H9 (cell line): ENCODE measurements at places on chromosomes 2 and 18. TPM values are rescaled to one million over a fixed set of nuclear protein-coding genes. Genes with fewer than 3 reads are reported as not detected.

DNA sequence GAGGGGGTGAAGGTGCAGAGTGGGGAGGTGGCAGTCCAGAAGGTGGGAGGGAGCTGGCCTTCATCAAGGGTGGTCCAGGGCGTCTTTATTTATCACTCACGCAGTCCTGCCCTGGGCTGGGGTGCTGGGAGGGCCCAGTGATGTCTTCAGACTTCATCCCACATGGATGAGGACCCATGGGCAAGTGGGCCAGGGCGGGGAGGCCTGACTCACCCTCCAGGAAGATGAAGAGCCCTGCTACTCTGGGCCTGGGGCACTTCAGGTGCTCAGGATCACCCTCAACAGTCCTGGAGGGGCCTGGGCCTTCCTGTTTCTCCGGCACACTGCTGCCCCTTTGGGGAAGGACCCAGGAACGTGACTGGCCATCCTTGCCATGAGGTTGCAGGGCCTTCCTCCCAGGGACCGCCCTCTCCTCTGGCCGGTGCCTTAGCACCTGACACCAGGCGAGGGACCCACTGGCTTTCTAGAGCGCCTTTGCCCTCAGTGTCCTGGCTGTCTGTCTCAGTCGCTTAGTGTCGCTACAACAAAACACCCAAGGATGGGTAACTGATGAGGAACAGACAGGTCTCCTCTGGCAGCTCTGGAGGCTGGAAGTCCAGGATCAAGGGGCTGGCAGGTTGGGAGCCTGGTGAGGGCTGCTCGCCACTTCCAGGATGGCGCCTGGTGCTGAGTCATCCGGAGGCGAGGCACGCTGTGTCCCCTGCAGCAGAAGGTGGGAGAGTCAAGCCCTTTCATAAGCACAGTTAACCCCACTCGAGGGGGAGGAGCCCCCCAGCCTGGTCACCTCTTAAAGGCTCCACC, 57.8 kb upstream of the HS6ST1 start:
- H3K4me3 ChIP-seq: no peak overlapping the region
- no peaks in the 10 kb centered on the region; the same call in 1 of the 2 replicates for H3K4me1 ChIP-seq
- no peaks in the 10 kb centered on the region for H3K27me3 ChIP-seq
- no peak overlapping the region for H3K27ac ChIP-seq
- DNase-seq: no peak

- H3K4me1 ChIP-seq: no peaks in the 10 kb centered on the region
- H3K27ac ChIP-seq: peak overlapping the region; percentile 40
- H3K27me3 ChIP-seq: no peaks in the 10 kb centered on the region
- H3K36me3 ChIP-seq: no peaks in the 10 kb centered on the region
Measured at GRCh38 chr2:160491911-160492371, 1.7 kb downstream of the RBMS1 start.

GRCh38 chr18:71995904-71996465, 548.2 kb downstream of the CBLN2 start:
- no peaks in the 10 kb centered on the region for H3K36me3 ChIP-seq
- H3K4me1 ChIP-seq: no peaks in the 10 kb centered on the region
- no peak overlapping the region for H3K4me3 ChIP-seq
- no peaks in the 10 kb centered on the region for H3K27me3 ChIP-seq
- no peak overlapping the region for H3K27ac ChIP-seq

DNA sequence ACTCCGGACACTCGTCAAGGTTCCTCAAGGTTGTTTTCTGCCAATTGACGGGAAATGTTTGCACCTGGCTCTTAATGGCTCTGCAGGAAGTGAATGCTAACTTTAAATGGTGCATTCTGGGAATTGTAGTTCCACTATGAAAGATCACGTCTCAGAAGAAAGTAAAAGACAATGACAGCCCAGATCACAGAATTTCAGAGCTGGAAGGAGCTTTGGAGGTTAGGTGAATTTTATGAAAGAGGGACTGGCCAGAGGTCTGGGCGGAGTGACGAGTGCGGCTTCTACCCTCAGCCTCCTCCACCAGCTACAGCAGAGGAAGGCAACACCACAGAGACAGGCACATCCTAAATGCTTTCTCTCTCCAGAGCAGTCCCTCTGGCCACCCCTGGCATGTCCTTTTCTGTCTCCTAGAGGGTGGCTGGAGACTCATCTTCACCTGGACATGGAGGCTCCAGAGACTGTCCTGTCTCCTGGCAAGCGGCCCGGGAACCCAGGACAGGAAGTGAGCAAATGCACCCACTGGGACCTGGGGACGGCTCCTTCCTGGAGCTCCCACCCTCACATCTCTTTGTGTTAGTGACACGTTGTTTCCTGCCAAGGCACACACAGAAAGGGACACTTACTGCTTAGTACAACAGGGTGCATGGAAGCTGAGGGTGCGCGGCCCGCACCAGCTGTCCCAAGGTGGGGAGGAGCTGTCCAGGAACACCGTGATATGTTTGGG, 19.4 kb downstream of the THAP4 start:
- no peak overlapping the region for H3K27ac ChIP-seq
- peak; percentile 50 for DNase-seq
- H3K4me1 ChIP-seq: peaks cover 4% of the 10 kb centered on the region; the same call in 1 of the 2 replicates
- peak overlapping the region; percentile 28 for H3K4me3 ChIP-seq
- H3K36me3 ChIP-seq: peaks cover 13% of the 10 kb centered on the region; the same call in 1 of the 2 replicates

DNA sequence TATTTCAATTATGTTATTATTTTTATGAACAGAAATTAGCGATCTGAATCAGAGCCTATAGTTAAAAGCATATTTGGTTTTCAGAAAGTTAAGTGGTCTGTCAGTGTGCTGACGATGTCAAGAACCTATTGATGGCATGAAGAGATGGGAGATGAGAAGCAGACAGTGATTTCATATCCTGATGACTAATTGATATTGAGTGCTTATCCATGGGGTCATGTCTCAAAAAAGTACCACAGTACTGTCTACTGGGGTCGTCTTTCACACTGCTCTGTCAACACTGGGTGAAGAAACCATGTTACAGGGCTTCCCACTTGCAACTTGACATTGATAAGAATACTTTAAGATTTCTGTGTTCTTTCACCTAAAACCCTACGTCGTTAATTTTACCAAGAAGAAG, 297.1 kb downstream of the AFF3 start:
- no peak for DNase-seq
- H3K36me3 ChIP-seq: no peaks in the 10 kb centered on the region
- no peak overlapping the region for H3K4me3 ChIP-seq
- H3K27me3 ChIP-seq: no peaks in the 10 kb centered on the region
- H3K27ac ChIP-seq: no peak overlapping the region

DNA sequence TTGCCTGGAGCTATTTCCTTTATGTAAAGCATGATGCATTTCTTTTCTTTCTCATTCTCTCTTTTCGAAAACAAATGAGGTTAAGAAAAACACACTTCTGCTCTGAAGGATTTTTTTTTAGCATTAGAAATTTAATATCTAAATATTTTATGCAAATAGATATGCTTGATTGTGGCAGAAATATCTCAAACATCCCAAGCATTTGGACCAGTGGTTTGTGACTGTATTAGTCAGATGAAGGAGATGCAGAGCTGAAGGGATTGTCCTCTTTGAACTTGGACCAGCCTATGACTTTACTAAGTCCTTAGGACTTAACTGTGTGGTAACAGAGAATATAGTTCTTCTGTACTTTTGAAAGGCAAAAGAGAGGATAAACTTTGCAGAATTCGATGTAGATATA, 335.9 kb upstream of the NT5C1B start:
- H3K4me3 ChIP-seq: no peak overlapping the region
- no peak overlapping the region for H3K27ac ChIP-seq
- no peak for DNase-seq

DNA sequence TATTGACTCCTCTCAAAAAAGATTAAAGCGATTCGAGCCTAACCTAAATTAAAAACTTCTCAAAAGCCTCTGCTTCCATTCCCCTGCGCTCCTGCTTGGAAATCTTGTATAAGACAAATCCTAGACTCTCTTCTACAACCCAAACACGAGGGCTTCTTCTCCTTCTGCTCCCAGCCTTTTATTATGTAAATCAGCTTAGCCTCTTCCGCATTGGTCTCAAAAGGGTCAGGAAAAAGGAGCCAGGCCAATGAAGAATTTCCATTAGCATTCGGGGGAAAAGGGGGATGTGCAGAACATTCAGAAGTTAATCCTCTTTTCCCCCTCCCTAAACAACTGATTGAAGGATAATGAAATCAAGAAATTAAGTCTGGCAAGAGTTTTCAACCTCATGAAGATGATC, 107.9 kb downstream of the FAM124B start:
- no peak for DNase-seq
- H3K27me3 ChIP-seq: no peaks in the 10 kb centered on the region
- peaks cover 29% of the 10 kb centered on the region for H3K36me3 ChIP-seq
- H3K4me1 ChIP-seq: no peaks in the 10 kb centered on the region
- no peak overlapping the region for H3K4me3 ChIP-seq
- no peak overlapping the region for H3K27ac ChIP-seq

DNA sequence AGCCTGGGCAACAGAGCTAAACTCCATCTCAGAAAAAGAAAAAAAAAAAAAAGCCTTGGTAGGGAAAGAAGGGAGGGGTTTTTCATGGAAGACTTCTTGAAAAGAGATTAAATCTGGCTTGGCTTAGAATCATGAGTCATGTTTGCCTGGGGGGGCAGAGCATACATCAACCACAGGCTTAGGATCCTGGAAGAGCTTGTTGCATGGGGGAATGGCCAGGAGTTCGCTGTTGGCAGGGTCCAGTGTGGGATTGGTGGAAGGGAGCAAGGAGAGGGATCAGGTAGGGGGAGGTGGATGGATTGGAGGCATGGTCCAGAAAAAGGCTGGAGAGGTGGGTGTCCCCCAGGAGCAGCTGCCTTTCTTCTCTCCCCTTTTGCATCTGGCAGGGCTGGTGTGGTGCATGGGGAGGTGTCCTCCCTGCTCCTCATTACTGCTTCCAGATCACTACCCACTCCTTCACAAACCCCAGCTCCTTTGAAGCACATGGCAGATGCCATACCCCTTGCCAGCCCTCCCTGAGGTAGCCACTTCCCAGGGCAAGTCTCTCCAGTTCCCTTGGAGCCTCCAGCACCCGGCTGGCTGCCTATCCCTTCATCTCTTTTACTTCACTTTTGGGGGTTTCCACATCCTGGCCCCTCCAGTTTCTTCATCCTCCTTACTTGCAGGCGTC, 2.5 kb downstream of the ARMC9 start:
- H3K27ac ChIP-seq: no peak overlapping the region
- H3K4me3 ChIP-seq: peak overlapping the region; percentile 32; the same call in 1 of the 2 replicates
- no peak for DNase-seq

- no peaks in the 10 kb centered on the region for H3K27me3 ChIP-seq
- no peak overlapping the region for H3K4me3 ChIP-seq
- H3K4me1 ChIP-seq: no peaks in the 10 kb centered on the region
- peaks cover 22% of the 10 kb centered on the region for H3K36me3 ChIP-seq
Measured at GRCh38 chr2:210189452-210190138, 18.4 kb upstream of the KANSL1L start.

- no peaks in the 10 kb centered on the region for H3K27me3 ChIP-seq
- no peaks in the 10 kb centered on the region for H3K36me3 ChIP-seq
- DNase-seq: no peak
- H3K27ac ChIP-seq: no peak overlapping the region
Measured at GRCh38 chr2:189232759-189233406, 53.3 kb upstream of the COL5A2 start.

- peaks cover 2% of the 10 kb centered on the region; the same call in 2 of the 3 replicates for H3K36me3 ChIP-seq
- DNase-seq: no peak
- H3K27ac ChIP-seq: no peak overlapping the region
Measured at GRCh38 chr2:132620115-132620514, 49.9 kb downstream of the LYPD1 start.

DNA sequence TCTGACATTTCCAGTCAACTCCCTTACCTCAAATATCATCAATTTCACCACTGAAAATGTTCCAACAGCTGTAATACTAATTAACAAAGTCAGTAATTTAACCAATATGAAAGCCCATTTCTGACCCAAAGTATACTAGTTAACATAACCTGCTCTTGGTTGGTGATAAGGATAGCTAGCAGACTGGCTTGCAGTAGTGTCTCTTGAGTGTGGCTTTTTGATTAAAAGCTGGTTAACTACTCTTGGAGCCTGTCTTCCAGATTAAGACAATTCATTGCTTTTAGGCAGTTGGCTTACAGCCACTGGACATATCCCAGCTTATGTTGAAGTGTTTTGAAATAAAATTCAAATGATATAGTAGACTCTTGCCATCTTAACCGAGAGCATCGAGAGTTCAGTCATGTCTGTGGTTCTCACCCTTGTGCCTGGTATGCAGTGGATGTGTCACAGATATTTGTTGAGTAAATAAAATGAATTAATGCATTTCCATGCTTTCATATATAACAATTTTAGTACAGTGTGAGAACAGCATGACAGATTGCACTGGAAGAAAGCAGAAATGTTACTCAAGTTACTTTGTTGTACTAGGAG, 158.1 kb downstream of the TANC1 start:
- no peak for DNase-seq
- no peak overlapping the region for H3K4me3 ChIP-seq
- no peaks in the 10 kb centered on the region for H3K36me3 ChIP-seq
- no peak overlapping the region for H3K27ac ChIP-seq
- H3K27me3 ChIP-seq: no peaks in the 10 kb centered on the region
- peaks cover 3% of the 10 kb centered on the region; the same call in 1 of the 2 replicates for H3K4me1 ChIP-seq

- H3K27ac ChIP-seq: no peak overlapping the region
- H3K27me3 ChIP-seq: no peaks in the 10 kb centered on the region
- no peak overlapping the region for H3K4me3 ChIP-seq
- peaks cover 3% of the 10 kb centered on the region for H3K36me3 ChIP-seq
Measured at GRCh38 chr18:48563027-48563426, 24.2 kb downstream of the CTIF start.

DNA sequence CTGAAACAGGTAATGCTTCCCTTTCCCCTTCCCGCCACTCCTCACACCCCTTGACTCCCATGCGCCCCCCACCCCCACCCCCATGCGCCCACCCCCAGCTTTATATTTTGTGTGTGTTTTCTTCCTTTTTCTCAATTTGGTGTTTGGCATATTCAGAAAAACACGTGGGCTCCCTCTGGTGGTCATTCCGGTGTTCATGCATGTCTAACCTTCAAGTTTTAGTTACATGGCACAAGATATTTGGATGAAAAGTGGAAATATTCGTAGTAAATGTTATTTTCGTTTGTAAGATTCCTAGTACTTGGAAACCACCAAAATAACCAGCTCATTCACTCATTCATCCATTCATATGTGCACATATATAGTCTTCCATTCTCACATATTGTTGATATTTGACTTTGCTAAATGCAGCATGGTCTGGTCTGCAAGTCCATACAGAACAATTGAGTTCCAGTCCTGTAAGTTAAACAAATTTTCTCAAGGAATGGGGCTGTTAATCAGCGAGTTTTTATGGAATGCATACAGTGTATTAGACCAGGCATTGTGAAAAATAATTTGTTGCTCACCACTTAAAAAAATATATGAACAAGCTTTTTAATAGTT, 143.6 kb upstream of the MAP3K20 start:
- DNase-seq: no peak
- no peaks in the 10 kb centered on the region for H3K27me3 ChIP-seq
- no peaks in the 10 kb centered on the region for H3K36me3 ChIP-seq
- peaks cover 2% of the 10 kb centered on the region; the same call in 1 of the 2 replicates for H3K4me1 ChIP-seq

The POTEE gene
- 1.1 and 1.2 TPM in 2 replicates for total RNA-seq

The COLEC11 gene
- total RNA-seq: 0.39 TPM in 1 of 2 replicates, not detected in the other
